ENCODE measurements at places on chromosomes 2 and 18. TPM values are rescaled to one million over a fixed set of nuclear protein-coding genes. Genes with fewer than 3 reads are reported as not detected.

NOSTRIN gene
- polyA plus RNA-seq = 36.1 TPM

RPL31 gene
- 2,984 TPM for polyA plus RNA-seq

SLC38A11 gene
- polyA plus RNA-seq = 5.7 TPM

- no peak for DNase-seq
These were observed 72.2 kb downstream of the TMEM18 start for GRCh38 chr2:604854-605524.

DNA sequence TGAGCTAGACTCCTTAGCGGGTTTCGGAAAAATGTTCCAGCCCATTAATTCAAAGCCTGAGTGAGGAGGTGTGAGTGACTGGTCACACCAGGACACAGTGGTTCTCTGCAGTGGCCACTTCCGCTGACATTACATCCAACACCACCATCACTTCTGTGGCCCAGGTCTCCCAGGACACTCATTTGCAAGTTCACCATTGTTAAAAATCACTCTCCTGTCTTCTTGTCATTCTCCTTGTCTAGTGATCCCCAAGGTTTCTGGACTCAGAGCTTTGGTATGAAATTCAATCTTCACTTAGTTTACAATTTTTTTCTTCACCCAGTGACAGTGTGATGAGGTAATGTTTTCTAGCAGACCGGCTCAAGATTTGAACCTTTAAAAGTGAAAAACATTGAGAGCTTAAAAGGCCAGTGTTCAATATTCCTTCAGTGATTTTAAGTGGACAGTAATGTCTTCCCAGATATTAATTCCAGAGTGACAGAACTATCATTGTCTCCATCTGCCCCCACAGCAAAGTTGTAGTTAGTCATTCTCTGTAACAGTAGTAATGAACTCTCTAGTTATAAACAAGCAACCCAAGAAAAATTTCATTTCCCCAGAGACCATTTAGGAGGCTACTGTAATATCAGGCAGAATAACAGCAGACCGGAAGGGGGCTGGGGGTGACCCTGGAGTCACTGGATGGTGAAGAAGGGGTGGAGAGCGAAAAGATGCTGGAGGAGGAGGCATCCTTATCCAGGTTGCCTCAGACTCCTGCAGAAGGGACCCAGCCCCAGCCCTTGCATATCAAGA, 164.9 kb downstream of the GFPT1 start:
- DNase-seq = no peak

DNA sequence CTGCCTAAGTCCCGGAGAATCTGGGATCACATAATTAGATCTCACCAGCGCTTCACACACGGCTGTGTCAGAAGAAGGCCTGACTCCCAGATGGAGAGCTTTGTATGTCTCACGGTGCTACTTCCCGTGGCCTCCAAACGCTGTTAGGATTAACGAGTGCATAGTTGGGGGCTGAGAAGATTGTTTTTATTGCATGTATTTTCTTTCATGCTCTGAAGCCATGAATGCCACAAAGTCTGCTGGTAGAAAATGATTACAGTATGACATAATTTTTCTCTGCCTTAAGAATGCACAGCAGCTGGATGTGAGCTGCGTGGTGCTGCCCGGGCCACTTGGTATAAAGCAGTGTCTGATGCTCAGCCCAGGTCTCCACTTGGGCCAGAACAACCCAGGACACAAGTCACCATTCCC, 166.5 kb downstream of the SEPTIN10 start:
- DNase-seq = no peak

- DNase-seq = no peak
These were observed 216.4 kb downstream of the AGAP1 start for GRCh38 chr2:235709969-235710879.

DNA sequence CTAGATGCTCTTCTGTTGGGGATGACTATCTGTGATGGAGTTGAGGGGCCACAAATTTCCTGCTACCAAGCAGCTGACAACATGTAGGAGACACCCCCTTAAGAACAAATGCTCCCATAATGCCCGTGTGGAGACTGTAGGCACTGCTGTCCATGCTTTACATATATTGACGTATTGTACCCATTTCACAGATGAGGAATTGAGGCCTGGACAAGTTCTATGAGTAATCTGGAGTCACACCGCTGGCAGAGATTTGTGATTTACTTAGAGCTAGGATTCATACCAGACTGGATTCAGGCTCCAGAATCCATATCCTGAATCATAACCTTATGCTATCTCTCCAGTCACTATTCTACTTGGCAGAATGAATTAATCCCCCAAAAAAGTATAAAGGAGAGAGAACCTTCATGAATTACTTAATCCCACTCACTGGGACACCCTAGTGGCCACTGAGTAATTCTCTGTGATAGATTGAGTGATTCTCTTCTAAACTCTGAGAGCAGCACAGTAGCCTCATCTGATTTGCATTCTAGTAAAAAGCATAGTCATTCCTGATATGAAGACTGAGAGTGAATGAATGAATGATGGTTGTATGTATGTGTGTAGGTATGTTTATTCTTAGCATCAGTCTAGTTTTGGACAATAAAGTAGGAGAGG, 460.7 kb upstream of the MEIS1 start:
- no peak for DNase-seq

Measured in right renal pelvis (tissue), 4 donors.